ENCODE measurements at places on chromosomes 2 and 18. TPM values are rescaled to one million over a fixed set of nuclear protein-coding genes. Genes with fewer than 3 reads are reported as not detected.

DNA sequence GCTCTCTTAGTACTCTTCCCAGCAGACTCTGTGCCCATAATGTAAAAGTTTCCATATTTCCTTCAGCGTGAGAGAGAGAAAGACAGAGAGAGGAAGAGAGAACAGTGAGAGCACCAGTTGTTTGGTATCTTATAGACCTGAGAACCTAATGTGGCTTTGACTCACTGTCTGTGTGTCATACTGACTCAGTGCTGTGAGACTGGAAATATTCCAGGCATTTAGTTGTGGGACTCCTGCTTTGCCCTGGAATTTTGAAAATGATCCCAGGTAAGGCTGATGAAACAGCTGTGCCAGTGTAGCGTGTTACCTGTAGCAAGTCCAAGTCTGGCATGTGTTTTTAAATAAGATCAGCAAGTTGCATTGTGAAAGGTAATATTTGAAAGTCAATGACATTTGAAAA, 87.9 kb upstream of the KCNH7 start:
- no peak for DNase-seq

DNA sequence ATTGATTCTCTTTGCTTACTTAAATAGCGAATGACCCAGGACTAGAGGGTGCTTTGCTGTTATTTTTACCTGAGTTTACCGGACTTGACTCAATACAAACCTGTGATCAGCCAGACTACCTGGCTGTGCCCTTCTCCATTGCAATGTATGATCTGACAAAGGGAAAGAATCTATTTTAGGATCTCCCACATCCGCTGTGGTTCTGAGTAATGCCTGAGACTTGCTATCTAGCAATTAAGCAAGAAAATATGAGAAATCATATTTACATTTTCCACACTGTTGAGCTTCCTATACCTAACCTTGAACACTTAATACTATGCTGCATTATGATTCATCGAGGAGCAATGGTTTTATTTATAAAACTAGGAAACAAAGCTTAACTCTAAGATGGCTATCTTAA, 215.2 kb downstream of the RAD51AP2 start:
- DNase-seq, result no peak

GRCh38 chr2:176514805-176515500, 245.7 kb downstream of the MTX2 start:
- DNase-seq, result no peak

ST8SIA5 gene
- polyA plus RNA-seq, result 4.3 TPM

TMEM131 gene
- 15.3 TPM for polyA plus RNA-seq

GRCh38 chr2:40823478-40823877, 371.6 kb upstream of the SLC8A1 start:
- no peak for DNase-seq

DNA sequence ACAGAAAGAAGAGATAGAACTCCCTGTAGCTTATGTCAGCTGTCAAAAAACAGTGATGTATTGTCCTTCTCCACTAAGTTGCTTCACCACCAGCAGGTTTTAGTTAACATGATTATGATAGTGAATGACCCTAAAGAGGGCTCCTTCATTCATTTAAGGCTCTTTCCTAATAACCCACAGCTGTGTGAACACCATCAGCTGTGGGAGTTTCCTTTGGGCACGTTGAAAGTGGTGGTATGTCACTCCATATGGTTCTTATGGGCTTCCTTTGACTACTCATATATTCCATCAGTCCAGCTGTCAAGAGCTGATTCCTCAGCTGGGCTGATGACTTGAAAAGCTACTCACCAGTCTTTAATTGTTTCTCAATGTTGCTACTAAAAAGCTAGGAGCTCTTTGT, 210.3 kb downstream of the UBE2E3 start:
- DNase-seq, result no peak

ANKRD62 gene
- not detected for polyA plus RNA-seq

- no peak for DNase-seq
Observed at GRCh38 chr2:215790523-215791421, 222.6 kb downstream of the MREG start.

DNA sequence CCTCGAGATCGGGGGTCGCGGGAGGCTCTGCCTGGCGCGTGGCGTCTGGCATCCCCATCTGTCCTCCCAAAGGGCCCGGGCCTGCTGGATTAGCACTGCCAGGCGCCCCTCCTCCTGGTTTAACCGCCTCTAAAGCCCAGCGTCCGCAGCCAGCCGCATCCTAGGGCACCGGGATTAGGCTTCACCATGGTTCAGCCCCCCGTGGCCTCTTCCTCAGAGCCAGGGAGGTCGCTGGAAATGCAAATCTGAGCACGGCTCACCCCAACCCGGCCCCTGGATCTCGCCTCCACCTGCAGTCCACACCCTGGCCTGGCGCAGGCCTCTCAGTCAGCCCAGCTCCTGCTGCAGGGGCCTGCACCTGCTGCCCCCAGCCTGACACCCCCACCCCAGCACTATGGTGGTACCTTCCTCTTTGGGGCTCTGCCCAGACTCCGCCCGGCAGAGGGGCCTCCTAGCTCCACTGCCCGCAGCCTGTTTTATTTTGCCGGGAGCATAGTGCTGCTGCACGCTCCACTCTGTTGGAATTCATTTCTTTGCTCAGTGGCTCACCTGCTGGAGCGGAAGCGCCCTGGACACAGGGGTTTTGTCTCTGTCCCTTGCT, 13.2 kb downstream of the PRELID3A start:
- DNase-seq, result no peak

DNA sequence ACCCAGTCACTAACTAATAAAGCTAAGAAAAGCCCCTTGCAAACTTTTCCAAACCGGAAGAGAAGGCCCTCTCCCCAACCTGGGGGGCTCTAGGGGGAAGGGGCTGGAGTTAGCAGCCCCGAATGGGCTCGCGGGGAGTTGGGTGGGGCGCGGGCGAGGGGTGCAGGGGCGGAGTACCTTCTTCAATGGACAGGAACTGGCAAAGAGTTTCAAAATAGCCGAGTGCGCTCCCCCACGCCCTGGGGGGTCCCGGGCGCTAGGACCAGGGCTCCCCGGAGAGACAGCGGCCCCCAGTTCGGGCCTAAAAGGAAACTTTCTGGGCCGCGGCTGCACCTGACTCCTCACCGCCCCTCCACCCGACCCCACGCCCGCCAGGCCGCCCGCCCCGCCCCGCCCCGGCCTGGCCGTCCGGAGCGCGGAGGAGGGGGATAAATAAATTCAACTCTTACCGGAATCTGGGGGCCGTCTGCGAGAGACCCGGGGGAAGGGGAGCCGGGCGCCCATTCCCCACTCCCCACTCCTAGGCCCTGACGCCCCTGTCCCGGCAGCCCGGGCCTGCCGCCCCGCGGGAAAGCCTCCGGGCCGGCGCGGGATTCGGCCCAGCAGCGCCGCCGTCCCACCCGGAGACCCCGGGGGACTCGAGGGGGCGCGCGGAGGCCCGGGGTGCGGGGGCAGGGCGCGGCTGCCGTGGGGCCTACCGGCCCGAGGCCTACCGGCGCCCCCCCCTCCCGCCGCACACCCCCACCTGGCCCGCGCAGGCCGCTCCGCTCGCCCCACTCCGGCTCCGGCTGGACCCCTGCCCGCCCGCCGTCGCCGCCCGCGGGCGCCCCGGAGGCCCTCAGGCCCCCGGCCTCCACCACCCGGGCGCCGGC, 868 bp downstream of the INO80D start:
- peak; percentile 42 for DNase-seq

DNA sequence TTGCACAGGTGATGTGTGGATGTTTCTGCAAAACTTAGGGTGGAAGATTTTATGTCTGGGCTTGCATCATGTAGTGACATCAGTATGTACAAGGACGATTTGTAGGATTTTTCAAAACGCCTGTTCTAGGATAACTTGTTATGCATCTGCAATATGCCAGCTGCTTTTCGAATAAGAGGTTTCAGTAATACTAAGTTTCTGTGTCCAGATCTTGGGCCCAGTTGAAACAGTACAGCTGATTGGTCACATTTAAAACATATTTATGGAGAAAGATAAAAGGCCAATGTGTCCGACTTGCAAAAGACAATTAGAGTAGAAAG, 1.2 kb downstream of the PTPN4 start:
- DNase-seq, result no peak

SCN9A gene
- 0.08 TPM for polyA plus RNA-seq
